Type B pancreatic cell (in vitro differentiated cells): ENCODE measurements at places on chromosomes 5 and 9.

DNA sequence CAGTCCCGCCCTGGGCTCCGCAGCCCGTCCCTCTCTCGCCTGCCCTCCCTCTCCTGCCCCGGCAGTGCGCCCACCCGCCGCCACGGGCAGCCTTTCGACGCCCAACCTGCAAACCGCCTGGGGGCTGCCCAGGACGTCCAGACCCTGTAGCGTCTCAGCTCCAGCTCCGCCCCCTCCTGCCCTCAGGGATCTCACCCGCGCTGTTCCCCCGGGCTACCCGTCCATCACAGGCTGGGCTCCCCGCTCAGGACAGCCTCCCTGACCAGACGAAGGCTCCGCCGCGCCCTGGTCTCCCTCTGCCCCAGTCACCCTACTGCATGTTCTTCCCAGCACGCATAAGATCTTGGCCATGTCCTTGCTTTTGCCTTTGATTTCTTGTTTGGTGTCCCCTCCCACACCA, 1.4 kb downstream of the RASGEF1C start:
- DNase-seq: no peak

GRCh38 chr9:129765764-129766317, 13.0 kb upstream of the PTGES start:
- DNase-seq: no peak

- no peak for DNase-seq
Measured at GRCh38 chr5:39774605-39775004, 349.8 kb upstream of the DAB2 start.

DNA sequence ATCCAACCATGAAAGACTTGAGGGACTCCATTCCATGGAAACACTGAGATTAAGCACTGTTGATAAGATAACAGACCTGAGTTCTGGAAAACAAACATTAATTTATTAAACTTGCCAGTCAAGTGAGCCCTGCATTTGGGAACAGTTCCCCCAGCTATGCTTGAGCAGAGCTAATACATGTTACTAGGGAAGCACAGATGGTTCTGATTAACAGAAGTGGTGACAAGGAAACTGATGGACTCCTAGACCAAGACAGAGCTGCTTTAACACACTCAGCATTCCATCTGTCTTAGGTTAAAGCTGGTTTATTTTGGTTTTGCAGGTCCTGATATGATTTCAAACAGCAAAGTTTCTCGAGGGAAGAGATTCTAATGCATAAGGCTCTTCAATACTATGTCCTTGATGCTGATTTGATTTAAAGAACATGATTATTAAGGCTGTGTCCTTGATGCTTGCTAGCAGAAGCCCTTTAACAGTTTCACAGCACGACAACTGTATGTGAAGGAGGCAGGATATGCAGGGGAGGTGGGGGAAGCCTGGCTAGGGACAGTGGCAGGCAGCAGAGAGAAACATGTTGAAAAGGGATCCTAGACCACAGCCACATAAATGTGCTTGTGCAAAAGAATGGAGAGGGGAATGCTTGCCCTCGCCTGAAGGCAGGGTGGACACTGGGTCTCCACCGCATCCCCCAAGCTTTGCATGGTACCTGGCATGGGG, 66.2 kb downstream of the ACTBL2 start:
- DNase-seq: no peak

DNA sequence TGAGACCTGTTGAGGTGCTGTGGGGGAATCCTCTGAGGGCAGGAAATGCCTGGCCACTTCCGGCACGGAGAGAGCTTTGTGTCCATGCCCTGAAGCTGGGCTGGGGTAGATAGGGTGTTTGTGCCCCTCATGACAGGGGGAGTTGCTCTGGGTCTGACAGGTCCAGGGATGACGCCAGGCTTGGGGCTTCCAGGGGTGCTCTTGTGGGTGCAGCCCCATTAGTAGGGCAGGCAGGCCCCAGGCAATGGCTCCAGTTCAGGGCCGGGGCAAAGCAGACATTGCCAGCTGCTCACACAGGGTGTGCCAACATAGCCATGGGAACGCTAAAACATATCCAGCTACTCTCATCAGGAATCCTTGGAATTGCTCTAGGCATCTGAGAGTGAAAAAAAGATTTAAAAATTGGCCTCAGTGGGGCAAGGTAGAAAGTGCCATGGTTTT, 21.1 kb downstream of the PITX1 start:
- DNase-seq: no peak

- no peak for DNase-seq
Measured at GRCh38 chr5:150457562-150458240, 8.2 kb upstream of the RPS14 start.
